Left cardiac atrium (tissue), 4 donors: ENCODE measurements at places on chromosomes 7 and 10. TPM values are rescaled to one million over a fixed set of nuclear protein-coding genes. Genes with fewer than 3 reads are reported as not detected.

DNA sequence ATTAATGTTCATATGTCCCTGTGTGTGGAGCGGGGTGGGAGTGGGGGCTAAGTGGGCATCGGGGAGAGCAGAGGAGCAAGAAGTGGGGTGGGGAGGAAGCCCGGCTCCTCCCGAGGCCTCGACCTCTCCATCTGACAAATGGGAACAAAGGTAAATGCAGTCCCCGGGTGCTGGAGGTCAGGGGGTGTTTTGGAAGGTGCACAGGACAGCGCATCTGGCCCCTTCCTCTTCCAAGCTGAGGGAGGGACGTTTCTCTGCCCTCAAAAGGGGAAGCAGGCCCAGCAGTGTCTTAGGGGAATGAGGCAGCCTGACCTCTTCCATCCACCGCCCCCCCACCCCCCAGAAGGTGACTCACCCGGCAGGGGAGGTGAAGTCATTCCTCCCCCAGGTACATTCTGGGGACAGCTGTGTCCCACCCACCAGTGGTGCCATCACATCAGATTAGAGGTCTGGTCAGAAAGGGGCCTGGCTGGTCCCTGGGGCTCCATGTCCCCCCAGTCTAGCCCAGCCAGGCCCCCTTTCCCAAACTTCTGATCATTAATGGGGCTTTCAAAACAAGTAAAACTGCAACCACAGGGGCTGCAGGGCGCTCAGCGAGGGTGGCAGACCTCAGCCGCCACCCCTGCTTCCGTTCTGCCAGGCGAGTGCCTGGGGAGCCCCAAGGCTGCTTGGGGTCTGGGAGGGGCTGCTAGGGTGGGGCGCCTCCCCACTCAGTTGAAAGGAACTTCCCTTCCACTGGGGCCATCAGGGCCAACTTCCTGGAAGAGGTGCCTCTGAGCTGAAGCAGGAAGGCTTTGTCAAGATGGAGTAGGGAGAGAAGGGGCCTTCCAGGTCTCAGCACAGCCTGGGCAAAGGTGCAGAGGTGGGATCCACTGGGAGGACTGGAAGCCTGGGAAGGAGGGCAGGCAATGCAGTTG is 10.8 kb downstream of the LFNG start:
- DNase-seq = peak; percentile 40

- DNase-seq = no peak
These were observed 22.5 kb upstream of the HPS1 start for GRCh38 chr10:98469001-98469931.

DNA sequence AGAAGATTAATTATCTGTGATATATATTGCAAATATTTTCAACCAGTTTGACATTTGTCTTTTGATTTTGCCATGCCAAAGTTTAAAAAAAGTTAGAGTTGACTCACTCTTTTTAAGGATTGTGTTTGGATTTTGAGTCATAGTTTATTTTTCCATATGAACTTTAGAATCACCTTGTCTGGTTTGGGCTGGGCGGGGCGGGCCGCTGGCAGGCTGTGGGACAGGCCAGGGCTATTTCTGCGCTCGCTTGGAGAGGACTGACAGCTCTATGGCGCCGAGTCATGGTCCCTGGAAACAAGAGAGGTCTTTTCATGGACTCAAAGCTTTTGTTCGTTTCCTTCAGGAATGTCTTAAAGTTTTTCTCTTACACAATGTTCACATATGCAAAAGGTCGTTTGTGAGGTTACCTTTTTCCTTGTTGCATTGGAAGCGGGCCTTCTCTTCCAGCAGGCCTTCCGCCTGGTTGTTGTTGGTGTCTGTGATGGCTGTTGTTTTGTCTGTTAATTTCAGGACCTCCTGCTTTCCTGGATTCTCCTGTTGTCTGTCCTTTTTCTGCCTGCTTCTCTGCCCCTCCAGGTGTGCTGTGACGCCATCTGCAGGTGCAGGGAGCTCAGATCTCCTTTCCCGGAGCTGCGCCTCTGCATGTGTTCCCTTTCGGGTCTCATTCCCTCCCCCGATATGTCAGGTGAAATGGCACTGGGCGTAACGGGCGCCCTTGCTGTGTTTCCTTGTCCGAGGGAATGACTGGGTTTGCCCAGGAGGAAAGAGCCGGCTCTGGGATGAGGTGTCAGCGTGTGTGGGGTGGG is 53.8 kb downstream of the INPP5A start:
- peak; percentile 64 for DNase-seq

- DNase-seq = peak; percentile 13
These were observed 96.1 kb upstream of the RET start for GRCh38 chr10:42980553-42981357.

Gene PANK1
- 7.6 TPM for total RNA-seq

GRCh38 chr7:2109936-2110609 is 122.7 kb downstream of the MAD1L1 start:
- no peak for DNase-seq

DNA sequence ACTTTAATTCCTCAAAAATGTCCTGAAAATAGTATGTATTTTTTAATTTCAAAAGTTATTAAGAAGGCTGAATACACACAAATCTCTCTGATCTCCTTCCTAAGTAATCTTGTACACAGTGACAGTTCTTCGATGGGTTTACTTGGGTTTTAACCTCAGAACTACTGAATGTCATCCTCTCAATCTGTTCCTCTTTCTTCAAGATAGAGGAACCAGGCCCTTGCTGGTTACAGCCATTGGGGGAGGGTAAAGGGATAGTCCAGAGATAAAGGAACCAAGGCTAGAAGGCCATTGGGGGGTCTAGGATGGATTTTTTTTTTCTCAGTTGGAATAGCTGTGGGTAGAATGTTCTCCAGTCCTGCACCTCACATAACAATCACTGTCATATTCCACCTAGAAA is 224.9 kb downstream of the SKIDA1 start:
- DNase-seq = no peak

GRCh38 chr7:34074421-34074820 is 169.1 kb downstream of the BMPER start:
- no peak for DNase-seq

DNA sequence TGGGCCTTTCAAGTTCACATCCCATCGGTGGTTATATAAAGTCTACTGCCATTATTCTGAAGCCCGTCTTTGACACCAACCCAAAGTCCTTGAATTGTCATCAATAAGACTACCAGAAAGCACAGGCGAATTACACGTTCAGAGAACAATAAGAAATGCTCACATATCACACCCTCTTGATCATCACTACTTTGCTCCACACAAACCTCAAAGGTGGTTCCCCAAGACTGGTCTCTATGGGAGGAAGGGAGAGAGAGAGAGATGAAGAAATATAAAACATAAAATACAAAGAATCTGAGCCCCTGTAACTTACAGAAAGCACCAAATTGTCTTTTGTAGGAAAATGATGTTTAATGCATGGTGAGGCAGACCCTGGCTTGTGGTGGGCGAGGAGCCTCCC is 4.4 kb downstream of the HIPK2 start:
- DNase-seq = no peak

Gene AS3MT
- 12.2 TPM for total RNA-seq

Gene GSTO2
- 0.92 TPM for total RNA-seq

- no peak for DNase-seq
These were observed 40.3 kb downstream of the RSU1 start for GRCh38 chr10:16776896-16777295.

DNA sequence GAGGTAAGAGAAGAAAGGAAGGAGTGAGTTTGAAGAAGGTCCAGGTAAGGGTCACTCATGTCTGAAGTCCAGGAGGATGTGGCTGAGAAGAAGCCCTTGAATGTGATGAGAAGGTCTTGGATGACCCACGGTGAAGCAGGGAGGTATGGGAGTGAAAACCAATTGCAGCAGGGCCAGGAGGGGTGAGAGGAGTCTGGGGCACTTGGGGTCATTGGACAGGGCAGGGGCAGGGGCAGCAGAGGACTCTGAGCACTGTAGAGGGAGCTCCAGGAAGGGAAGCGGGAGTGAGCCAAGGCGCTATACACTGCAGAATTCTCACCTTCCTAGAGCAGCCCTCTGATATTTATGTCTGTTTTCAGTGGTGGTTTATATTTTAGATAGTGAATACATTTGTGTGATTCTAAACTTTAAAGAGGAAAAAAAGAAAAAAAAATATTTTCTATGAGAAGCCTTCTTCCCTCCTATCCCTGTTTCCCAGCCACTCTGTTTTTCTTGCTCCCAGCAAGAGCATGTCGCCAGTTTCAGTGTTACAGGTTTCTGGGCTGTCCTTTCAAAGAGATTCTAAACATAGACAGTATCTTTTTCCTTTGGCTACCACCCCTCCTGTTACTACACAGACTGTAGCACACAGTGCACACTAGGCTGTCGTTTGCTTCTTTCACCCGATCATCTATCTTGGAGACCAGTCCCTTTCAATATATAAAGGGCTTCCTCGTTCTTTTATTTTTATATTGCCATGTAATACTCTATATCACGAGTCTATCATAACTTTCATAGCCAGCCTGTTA is 24.5 kb downstream of the BLVRA start:
- no peak for DNase-seq

- DNase-seq = no peak
These were observed 22.8 kb upstream of the ADAMTS14 start for GRCh38 chr10:70649526-70649925.

GRCh38 chr10:53508197-53508596 is 735.6 kb upstream of the MBL2 start:
- no peak for DNase-seq

GRCh38 chr10:101939008-101939648 is 95.5 kb upstream of the KCNIP2 start:
- DNase-seq = no peak

DNA sequence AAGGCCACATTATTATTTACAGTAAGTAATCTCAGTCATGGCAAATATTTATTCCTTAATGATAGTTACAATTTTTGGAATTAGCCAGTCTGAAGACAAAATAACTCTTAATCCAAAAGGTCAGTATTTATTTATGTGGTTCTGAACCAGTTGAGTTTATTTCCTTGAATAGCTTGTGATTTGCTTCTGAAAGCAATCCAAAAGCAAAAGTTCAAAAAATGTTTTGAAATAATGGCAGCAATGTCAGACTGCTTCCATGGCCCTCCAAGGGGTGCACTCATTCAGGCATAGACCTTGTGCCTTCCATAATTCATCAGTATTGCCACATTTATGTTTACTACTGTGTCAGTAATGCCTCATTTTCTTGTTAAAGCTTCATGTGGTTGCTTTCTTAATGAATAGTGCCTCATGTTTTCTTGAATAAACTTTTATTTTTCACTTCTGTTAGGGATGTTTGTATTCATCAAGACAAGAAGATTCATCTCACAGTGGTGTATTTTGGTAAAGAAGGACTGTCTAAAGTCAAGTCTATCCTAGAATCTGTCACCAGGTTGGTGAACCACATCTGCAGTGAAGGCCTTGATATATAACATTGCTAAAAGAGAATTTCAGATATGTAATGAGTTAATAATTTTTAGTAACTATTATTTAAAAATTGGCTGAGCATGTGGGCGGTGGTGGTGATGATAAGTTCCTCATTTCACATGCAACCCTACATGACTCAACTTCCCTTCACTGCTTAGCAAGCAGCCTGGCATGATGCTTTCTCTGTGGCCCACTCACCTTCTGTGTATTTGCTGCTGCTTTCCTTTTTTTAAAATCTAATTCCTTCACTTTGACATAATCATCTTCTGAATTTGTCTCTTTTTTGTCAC is 22.0 kb downstream of the CSGALNACT2 start:
- no peak for DNase-seq

DNA sequence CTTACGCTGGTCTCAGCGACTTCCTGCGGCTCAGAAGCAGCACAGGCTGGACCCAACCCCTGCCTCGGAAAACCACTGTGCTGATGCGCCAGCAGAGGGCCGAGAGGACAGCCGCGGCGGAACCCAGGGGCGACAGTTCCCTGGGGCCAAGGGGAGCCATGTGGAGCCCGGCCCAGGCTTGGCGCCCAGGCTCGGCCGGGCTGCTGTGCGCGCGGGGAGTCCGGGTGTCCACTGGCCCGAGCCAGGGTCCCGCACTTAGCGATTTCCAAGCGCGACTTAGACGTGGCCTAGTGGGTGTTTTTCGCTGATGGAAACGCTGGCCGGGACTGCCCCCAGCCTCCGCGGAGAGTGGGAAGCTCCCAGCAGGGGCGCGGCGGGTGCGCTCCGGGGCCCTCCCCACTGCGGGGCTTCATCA is 18.6 kb upstream of the ZNF32 start:
- DNase-seq = peak; percentile 64

DNA sequence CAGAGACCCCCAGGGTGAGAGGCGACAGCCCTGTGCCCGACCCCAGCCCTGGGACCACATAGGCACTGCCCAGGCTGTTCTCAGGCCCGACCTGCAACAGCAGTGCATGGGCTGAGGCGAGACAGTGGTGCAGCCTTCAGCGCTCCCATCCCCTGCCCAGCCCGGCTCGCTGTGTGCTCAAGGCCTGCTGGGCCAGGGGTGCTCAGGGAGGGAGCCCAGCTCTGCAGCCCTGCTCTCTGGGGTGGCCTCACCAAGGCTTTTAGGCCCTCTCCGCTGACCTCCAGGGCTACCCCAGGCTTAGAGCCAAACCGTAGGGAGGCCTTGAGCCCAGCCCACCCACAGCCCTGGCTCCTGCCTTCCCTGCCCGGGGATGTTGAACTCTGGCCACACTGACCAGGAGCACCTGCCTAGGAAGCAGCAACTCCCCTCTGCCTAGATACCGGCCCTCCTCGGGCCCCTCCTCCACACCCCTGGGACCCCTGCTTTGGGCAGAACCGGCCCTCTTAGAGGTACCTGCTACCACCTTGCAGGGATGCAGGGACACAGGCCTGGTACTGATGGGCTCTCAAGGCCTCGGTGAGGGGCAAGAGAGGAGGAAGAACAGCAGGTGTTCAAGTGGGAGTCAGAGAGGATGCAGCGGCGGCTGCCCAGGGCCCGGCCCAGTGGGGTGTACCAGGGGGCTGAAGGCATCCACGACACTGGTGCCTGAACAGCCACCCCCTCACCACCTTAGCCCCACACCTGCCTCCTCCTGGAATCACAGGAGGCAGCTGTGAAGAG is 231.5 kb downstream of the ELFN1 start:
- DNase-seq = peak; percentile 8

DNA sequence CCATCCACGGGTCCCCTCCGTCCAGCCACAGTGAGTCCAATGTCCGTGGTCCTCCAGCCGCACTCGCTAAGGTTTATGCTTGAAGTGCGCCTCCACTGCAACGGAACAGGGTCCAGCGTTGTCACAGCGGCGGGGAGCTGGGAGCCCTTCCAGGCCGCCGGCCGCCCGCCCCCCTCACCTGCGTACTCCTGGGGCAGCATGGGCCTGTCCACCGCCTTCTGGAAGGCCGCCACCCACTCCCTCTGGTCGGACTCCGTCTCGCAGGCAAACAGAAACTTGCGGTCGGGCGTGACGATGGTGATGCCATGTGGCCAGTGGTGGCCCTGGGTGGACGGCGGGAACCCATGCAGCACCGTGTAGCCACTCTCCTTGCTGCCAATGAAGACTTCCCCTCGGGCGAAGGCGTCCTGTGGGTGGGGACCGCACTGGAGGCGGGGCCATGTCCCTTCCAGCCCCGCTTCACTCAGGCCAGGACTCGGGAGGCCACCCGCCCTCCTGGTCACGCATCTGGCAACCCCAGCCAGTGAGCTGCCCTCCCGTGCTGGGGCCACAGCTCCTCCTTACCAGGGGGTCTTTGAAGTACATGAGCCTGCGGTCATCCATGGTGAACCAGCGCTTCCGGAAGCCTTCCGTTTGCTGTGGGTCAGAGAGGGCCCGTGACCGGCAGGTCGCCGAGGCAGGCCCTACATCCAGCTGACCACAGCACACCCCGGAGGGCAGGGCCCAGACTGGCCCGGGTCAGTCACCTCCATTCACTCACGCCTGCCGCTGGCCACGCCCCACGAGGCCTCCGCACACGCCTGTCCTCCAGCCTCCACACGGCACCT is 22.7 kb downstream of the GET4 start:
- no peak for DNase-seq
